ENCODE measurements at places on chromosomes 7 and 10. TPM values are rescaled to one million over a fixed set of nuclear protein-coding genes. Genes with fewer than 3 reads are reported as not detected.

FGFR2 gene
- 49.8 TPM for total RNA-seq

GRCh38 chr7:28768577-28769147 lies 189.5 kb downstream of the TRIL start:
- no peak overlapping the region for H3K4me3 ChIP-seq
- no peaks in the 10 kb centered on the region for H3K27me3 ChIP-seq
- no peak for DNase-seq
- no peaks in the 10 kb centered on the region for H3K4me1 ChIP-seq
- H3K36me3 ChIP-seq, result no peaks in the 10 kb centered on the region

DNA sequence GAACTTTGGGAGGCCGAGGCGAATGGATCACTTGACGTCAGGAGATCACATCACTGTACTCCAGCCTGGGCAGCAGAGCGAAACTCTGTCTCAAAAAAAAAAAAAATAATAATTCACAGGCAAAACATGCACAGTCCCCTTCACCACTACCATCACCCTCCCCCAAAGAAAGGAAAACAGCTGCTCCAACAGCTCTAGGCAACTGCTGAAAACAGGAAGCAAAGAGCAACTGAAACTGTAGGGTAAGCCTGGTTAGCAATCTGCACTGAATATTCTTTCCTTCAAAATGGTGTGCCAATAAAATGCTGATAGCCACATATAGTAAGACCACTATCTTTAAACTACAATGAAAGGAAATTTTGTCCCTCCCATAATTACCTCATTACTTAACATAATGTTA lies 11.8 kb downstream of the NT5C2 start:
- peaks cover 18% of the 10 kb centered on the region for H3K36me3 ChIP-seq
- peaks cover 52% of the 10 kb centered on the region for H3K4me1 ChIP-seq
- DNase-seq, result no peak
- H3K27ac ChIP-seq, result no peak overlapping the region

GRCh38 chr7:32191305-32191704 lies 121.1 kb upstream of the PDE1C start:
- H3K27me3 ChIP-seq, result no peaks in the 10 kb centered on the region
- no peaks in the 10 kb centered on the region for H3K4me1 ChIP-seq
- no peak overlapping the region for H3K27ac ChIP-seq
- no peak for DNase-seq

- no peak overlapping the region for H3K27ac ChIP-seq
- peaks cover 21% of the 10 kb centered on the region for H3K4me1 ChIP-seq
- no peaks in the 10 kb centered on the region for H3K36me3 ChIP-seq
- DNase-seq, result no peak
- no peak overlapping the region for H3K4me3 ChIP-seq
Measured at GRCh38 chr10:97274828-97275227, 17.6 kb downstream of the ARHGAP19 start.

- peak overlapping the region; percentile 66 for H3K4me3 ChIP-seq
- H3K4me1 ChIP-seq, result peaks cover 6% of the 10 kb centered on the region
- no peaks in the 10 kb centered on the region for H3K36me3 ChIP-seq
- no peaks in the 10 kb centered on the region for H3K27me3 ChIP-seq
- peak; percentile 72 for DNase-seq
Measured at GRCh38 chr10:21496343-21497176, 28.9 kb downstream of the SKIDA1 start.

ABCC2 gene
- total RNA-seq, result 0.67 TPM

GRCh38 chr7:141166926-141167325 lies 93.1 kb downstream of the TMEM178B start:
- H3K36me3 ChIP-seq, result no peaks in the 10 kb centered on the region
- no peaks in the 10 kb centered on the region for H3K4me1 ChIP-seq
- no peaks in the 10 kb centered on the region for H3K27me3 ChIP-seq

INHBA gene
- 1.4 TPM for total RNA-seq

UNC5B gene
- total RNA-seq, result 7.8 TPM

Data from adrenal gland (tissue), 19 donors.